CD4-positive, alpha-beta T cell treated with Interleukin-21 for 1 hour (primary cell): ENCODE measurements at places on chromosomes 16 and 17.

- DNase-seq = no peak
Observed at GRCh38 chr17:38690386-38690785, 14.7 kb upstream of the MLLT6 start.

DNA sequence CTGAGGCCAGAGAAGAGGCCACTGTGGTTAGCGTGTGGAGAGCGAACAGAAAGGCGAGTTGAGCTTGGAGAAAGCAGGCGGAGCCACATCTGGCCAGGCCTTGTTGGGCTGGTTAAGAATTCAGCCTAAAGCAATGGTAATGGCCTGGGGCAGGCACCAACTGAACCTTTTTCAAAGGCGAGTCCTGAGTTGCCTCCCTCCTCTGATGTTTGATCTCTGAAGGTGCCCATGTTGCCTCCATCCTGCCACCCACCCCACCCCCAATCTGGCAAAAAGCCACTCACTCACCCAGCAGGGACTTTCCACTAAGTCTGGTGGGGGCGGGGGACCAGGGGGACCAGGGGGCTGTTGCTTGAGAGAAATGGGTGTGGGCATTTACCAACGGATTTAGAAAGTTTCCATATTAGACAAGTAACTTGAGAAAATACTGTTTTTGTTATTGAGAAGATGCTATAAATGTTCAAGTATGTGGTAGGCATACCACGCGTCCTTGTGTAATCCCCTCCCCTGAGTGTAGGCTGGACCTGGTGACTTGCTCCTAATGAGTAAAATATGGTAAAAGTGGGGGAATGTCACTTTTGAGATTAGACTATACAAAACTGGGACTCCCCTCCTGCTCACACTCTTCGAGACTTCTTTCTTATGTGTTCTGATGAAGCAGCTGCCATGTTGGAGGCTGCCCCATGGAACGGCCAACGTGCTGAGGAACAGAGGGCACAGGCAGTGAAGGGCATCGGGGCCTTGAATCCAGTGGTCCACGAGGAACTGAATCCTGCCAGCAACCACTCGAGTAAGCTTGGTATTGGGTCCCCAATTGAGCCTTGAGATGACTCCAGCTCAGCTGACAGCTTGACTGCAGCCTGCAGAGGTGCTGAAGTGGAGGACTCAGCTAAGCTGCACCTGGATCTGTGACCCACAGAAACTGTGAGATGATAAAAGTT is 29.9 kb upstream of the TNS4 start:
- peak; percentile 82 for DNase-seq

- DNase-seq = no peak
Observed at GRCh38 chr16:2736476-2737237, 15.8 kb upstream of the SRRM2 start.

GRCh38 chr17:35969558-35970380 is 11.5 kb downstream of the CCL16 start:
- peak; percentile 77 for DNase-seq

DNA sequence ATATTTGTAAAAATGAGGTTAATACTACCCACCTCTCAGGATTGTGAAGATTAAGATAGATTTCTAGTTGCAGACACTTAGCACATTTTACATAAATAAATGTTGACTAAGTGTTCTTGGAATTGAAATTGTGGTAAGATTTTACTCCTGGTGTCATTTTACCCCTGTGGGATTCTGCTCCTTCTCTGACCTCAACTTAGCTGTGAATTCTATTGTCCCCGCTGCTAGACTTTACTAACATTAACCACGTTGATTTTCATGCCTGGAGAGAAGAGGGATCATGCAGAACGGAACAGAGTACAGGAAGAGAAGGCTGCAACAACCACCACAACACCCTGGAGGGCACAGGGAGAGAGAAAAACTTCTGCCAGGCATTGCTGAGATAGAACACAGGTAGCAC is 2.1 kb upstream of the TOM1L1 start:
- DNase-seq = no peak

GRCh38 chr17:18041776-18042175 is 2.6 kb downstream of the GID4 start:
- no peak for DNase-seq

- DNase-seq = no peak
Observed at GRCh38 chr16:84124257-84125073, 7.7 kb upstream of the MBTPS1 start.

- no peak for DNase-seq
Observed at GRCh38 chr17:73990290-73990689, 213.2 kb upstream of the RPL38 start.

DNA sequence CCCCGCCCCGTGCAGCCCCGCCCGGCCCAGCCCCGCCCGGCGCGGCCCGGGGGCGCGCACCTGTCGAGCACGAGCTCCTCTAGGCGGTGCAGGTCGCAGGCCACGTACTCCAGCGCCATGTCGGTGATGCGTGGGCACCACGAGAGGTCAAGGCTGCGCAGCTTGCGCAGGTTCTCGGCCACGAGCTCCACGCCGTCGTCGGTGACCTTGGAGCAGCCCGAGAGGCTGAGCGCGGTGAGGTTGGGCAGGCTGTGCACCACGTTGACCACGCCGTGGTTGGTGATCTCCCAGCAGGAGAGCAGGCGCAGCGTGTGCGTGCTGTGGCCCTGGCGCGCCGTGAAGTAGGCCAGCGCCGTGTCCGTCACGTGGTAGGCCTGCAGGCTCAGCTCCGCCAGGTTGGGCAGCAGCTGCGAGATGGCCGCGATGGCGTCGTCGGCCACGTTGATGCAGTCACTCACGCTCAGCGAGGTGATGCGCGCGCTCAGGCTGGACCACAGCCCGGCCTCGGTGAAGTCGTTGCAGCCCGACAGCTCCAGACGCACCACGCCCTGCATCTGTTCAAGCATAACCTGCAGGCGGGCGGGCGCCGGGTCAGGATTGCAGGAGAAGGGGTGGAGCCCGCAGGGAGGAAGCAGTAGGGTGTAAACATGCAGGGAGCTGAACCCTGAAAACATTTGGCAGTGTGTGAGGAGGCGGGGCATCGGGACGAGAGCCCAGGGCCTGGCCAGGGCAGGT is 5.3 kb upstream of the WDR24 start:
- peak; percentile 76 for DNase-seq

GRCh38 chr17:47607481-47607880 is 42.2 kb upstream of the KPNB1 start:
- no peak for DNase-seq

GRCh38 chr17:9230346-9230745 is 209.0 kb downstream of the NTN1 start:
- no peak for DNase-seq

- DNase-seq = no peak
Observed at GRCh38 chr16:83116274-83116892, 489.6 kb downstream of the CDH13 start.

GRCh38 chr17:75535119-75535537 is 9.6 kb downstream of the LLGL2 start:
- peak; percentile 73 for DNase-seq

GRCh38 chr16:75593825-75594820 is 27.9 kb downstream of the GABARAPL2 start:
- DNase-seq = no peak

DNA sequence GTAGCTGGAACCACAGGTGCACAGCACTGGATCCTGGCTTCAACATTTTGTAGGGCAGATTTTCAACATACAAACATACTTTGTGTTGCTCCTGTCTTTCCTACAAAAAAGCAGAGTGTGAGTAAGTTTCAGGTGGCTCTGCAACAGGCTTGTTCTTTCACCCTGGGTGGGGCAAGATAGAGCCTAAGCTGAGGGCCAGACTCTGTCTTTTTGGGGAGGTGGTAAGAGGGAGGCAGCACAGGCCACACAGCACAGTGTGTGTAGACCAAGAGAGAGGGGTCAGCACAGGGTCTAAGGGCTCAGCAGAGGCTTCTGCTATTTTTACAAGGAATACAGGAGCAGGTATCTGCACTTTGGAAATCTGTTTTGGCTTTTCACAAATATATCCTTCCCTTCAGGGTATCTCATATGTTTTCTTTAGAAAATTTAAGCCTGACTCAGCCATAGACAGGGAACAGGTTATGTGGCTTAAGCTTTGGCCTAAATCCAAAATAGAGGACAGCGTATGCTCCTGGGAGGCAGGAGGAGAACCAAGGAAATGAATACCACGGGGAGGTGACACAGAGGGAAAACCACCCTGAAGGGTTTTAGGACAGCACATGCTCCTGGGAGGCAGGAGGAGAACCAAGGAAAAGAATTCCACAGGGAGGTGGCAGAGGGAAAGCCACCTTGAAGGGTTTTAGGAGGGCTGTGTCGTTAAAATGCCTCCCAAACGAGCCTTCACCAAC is 21.6 kb downstream of the EMC8 start:
- no peak for DNase-seq

GRCh38 chr17:73833775-73834488 is 189.7 kb upstream of the SDK2 start:
- no peak for DNase-seq

- no peak for DNase-seq
Observed at GRCh38 chr16:19138601-19139000, 24.8 kb downstream of the ITPRIPL2 start.

DNA sequence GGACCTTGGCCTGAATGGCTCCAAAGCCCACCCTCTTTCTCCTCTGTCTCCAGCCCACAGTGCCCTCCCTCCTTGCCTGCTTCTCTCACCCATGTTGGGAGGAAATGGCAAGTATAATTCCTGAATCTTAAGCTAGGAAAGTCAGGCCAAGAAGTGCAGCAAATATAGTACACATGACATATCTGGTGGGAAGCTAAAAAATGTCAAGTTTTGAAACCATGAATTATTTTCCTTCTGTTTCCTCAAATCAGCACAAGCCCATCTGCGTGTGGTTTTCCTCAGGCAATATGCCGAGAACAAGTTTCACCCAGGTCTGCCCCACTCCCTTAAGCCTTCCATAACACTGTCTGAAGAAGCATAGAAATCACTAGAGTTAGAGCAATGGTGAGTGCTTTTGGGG is 502.8 kb upstream of the CDH11 start:
- no peak for DNase-seq

DNA sequence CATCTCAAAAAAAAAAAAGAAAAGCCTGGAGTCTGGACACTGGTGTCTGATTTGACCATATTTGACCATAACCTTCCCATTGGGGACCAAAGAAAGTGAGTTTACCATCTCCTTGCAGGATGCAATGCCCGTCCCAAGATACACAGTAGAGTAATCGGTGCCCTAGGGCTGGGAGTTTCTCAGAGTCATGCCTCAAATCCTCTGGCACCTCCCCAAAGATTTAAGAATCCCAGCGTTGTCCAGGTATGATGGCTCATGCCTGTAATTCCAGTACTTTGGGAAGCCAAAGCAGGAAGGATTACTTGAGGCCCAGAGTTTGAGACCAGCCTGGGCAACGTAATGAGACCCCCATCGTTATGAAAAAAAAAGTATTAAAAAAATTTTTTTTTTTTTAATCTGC is 5.0 kb downstream of the PITPNM3 start:
- no peak for DNase-seq

- no peak for DNase-seq
Observed at GRCh38 chr16:9144106-9144505, 52.7 kb downstream of the HAPSTR1 start.

DNA sequence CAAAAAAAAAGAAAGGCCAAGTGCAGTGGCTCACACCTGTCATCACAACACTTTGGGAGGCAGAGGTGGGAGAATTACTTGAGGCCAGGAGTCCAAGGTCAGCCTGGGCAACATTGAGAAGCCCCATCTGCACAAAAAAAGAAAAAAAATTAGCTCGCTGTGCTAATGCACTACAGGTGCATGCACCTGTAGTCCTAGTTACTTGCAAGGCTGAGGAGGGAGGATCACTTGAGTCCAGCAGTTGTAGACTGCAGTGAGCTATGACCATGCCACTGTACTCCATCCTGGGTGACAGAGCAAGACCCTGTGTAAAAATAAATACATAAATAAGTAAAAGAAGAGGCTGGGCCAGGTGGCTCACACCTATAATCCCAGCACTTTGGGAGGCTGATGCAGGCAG is 39.7 kb downstream of the DCAKD start:
- no peak for DNase-seq

GRCh38 chr16:19274165-19274797 is 11.2 kb upstream of the CLEC19A start:
- DNase-seq = no peak

- no peak for DNase-seq
Observed at GRCh38 chr17:75365009-75365930, 40.2 kb downstream of the GRB2 start.

- DNase-seq = peak; percentile 41
Observed at GRCh38 chr16:79047337-79047736, 553.2 kb downstream of the MAF start.

GRCh38 chr17:16975277-16975651 is 3.3 kb upstream of the TNFRSF13B start:
- DNase-seq = no peak
